Activated CD4-positive, alpha-beta T cell treated with anti-CD3 and anti-CD28 coated beads for 24 hours (primary cell): ENCODE measurements at places on chromosomes 5 and 9.

DNA sequence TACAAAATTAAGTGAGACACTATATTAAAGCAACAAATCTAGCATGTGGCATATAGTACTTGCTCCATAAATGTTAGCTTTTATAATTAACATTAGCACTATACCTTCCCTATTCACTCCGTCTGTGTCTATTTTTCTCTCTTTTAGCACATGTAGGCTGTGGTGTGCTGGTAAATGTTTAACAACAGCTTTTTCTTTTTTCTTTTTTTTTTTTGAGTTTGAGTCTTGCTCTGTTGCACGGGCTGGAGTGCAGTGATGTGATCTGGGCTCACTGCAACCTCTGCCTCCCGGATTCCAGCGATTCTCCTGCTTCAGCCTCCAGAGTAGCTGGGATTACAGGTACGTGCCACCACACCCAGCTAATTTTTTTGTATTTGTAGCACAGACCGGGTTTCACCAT is 62.1 kb downstream of the SPRY4 start:
- DNase-seq: no peak

- no peak for DNase-seq
These were observed 375.7 kb upstream of the PRR16 start for GRCh38 chr5:120088412-120088811.

- DNase-seq: peak; percentile 22
These were observed at the start of gene CHSY3 for GRCh38 chr5:129904102-129904666. CHSY3 (plus strand) TSS chr5:129904465.

GRCh38 chr9:134327671-134328231 is 1.5 kb downstream of the RXRA start:
- DNase-seq: no peak

GRCh38 chr5:57452885-57453284 is 29.7 kb downstream of the ACTBL2 start:
- no peak for DNase-seq

DNA sequence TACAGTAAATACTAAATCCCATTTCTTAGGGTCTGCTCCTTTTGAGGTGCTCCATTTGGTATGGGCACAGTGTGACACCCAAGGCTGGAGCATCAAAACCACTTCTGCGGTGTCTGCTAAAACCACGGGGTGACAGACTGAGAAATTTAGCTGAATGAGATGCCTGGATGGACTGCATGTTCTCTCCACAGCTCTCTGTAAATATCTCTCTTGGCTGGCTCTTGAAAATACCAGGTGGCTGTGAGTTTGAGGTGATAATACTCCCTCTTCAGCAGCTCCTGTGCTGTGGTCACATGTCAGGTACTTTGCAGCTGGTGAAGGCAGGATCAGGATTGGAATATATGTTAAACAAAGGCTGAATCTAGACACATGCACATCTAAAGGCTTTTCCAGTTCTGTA is 93.7 kb upstream of the SIMC1 start:
- no peak for DNase-seq

- DNase-seq: no peak
These were observed 334.2 kb downstream of the PDE4D start for GRCh38 chr5:59559323-59559722.

GRCh38 chr5:149040421-149040820 is 22.4 kb downstream of the SH3TC2 start:
- no peak for DNase-seq
